CD4-positive, alpha-beta T cell treated with Interleukin-15 for 1 hour (primary cell): ENCODE measurements at places on chromosomes 7 and 10.

DNA sequence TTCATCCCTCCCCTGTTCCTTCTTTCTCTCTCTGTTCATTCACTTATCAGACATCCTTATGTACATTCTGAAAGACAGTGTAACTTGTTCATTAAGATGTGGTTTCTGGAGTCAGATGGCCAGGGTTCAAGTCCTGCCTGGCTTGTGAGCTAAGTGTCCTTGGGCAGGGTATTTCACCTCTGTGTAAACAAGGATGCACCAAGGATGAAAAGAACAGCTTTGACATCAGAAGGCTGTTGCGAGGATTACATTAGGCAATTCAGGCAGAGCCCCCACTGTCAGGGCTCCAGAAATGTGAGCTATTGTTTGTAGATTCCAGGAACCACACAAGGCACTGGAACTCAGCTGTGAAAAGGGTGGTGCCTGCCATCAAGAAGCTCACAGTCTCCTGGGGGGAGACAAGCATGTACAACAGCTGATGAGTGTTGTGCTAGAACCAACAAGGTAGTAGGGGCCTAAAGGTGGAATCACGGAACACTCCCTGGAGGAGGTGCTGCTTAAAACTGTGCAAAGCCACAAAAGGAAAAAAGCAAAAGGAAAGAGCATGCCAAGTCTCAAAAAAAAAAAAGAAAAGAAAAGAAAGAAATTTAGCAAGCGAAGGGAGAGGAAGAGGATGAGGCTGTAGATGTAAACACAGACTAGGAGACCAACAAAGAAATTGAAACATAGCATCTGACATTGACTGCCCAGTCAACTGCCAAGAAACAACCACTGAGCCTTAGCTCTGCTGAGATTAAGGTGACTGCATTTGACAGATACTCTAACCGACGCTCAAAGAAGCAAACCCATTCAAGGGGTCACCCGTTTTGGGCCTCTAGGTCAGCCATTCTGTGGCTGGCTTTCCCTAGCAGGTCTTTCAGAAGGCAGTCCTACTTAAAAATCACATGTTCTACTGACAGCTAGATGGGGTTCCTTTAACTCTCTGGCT is 12.5 kb downstream of the PDLIM1 start:
- DNase-seq: no peak

- DNase-seq: no peak
These were observed 677 bp downstream of the SKAP2 start for GRCh38 chr7:26863518-26864308.

- DNase-seq: no peak
These were observed 22.9 kb downstream of the CDK6 start for GRCh38 chr7:92813390-92814024.

- DNase-seq: no peak
These were observed 282.5 kb upstream of the MYO3A start for GRCh38 chr10:25651534-25651933.

GRCh38 chr7:24913801-24914464 is 66.0 kb downstream of the OSBPL3 start:
- DNase-seq: no peak

GRCh38 chr7:152537639-152538038 is 101.8 kb upstream of the KMT2C start:
- DNase-seq: no peak

- DNase-seq: no peak
These were observed 11.5 kb upstream of the TES start for GRCh38 chr7:116198748-116199410.

DNA sequence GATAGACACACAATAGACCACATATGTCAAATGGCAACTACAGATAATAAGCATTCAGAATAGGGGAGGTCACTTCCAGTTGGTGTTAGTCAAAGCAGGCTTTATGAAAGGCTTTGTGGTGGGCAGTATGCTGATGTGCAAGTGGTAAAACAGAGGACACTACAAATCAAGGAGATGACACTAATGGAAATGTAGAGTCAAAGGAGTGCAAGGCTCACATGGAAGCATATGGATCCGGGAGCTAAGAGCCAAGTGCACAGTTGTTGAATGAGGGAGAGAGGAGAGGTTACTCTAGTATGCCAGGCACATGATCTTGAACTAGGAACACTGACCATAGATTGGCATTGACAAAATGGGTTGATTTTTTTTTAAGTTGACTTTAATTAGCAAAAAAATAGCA is 62.7 kb downstream of the GRM3 start:
- DNase-seq: no peak

DNA sequence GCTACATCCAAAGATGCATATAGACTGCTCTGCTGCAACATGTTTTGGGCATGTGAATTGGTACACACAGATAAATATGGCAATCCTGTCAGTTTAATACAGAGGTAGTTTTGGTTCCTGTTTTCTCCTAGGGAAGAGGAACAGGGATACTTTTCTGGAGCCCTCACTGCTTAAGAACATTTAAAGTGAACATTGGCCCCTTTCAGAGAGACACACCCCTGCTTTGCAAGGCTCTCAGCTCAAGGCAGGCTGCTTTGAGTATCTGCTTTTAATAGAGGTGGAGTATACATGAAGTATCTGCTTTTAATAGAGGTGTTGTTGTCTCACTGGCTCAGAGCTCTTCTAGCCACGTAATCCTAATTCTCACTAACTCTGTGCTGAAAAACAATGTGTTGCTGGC is 38.9 kb downstream of the CYP51A1 start:
- DNase-seq: no peak

- no peak for DNase-seq
These were observed 95.3 kb upstream of the ADO start for GRCh38 chr10:62709200-62709599.

DNA sequence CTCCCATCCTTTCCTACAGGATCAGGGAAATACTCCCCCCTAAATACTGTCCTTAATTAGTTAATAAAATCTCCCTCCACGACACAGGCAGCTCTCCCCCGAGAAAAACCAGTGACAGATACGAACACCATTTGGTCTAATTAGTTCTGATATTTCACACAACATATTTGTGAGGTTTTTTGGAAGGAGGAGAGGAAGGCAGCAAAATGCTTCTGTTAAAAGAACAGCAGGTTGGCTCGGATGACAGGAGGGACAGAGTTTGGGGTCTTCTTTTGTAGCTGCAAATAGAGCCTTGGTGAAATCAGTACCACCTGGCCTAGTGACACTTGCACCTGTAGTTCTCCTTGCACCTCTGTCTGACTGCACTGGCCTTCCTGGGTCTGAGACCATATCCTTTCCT is 507.0 kb downstream of the PLXNA4 start:
- DNase-seq: no peak

- DNase-seq: no peak
These were observed 23.8 kb upstream of the AOAH start for GRCh38 chr7:36748017-36748487.

DNA sequence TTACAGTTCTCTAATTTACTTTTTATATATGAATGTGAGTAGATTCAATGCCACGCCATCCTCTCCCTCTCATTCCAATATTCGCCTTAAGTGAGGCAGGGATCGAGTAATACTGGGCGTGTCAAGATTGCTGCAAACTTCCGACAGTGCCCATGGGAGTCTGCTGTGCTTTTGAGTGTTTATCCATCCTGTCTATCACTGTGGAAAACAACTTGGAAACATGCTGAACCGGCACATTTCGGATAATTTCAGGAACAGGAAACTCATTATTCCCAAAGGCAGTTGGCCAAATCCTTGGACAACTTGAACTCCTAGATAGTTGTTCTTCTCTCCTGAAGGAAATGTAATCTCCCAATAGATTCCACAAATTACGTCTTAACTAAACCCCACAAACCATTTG is 28.5 kb downstream of the PIP4K2A start:
- DNase-seq: no peak

DNA sequence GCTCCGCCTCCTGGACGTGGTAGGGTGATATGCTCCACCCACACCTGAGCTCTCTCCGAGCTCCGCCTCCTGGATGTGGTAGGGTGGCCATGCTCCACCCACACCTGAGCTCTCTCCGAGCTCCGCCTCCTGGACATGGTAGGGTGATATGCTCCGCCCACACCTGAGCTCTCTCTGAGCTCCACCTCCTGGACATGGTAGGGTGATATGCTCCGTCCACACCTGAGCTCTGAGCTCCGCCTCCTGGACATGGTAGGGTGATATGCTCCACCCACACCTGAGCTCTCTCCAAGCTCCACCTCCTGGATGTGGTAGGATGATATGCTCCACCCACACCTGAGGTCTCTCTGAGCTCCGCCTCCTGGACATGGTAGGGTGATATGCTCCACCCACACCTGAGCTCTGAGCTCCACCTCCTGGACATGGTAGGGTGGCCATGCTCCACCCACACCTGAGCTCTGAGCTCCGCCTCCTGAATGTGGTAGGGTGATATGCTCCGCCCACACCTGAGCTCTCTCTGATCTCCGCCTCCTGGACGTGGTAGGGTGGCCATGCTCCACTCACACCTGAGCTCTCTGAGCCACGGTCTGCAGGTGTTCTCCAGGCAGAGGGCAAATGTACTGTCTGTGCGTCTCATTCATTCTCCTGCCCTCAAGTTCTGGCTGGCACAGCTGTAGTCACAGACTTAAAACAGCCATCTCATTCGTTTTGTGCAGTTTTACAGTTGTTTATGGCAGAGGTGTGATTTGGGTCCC is 252.4 kb downstream of the DIP2C start:
- DNase-seq: no peak

DNA sequence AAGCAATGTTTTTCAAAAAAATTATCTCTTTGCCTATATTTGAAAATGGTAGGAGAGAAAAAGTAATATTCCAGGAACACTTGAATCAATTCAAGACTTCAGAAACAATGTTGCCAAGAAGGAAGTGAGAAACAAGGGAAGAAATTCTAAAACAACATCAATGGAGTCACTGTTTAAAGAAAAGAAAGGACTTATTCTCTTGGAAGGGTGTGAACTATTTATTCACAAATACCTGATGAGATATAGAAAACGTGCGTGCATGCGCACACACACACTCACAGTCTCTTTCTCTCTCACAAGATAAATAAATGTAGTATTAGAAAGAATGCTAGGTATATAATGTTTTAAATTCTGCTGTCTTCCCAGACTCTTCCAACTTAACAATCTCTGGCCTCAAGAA is 117.2 kb upstream of the FAM133B start:
- DNase-seq: no peak
